ENCODE measurements at places on chromosomes 2 and 18.

DNA sequence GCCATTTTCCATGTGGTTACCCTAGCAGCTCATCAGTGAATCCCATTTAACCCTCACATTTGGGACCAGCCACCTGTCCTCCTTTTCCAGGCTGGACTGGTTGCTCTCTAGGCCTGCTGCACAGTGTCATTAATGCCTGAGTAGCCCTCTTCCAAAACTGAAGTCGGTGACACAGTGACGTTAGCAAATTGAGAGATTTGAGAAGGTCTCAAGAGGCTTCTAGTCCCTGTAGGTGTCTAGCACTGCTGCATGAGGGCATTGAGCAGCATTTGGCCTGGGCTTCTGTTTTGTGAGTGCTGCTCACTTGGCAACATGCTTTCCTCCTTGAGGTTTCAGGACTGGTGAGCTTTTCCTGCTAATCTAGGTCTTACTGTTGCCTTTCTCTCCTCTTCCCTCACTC, 36.7 kb downstream of the PKP4 start:
- DNase-seq = no peak

GRCh38 chr18:78505851-78506461, 473.7 kb upstream of the SALL3 start:
- DNase-seq = no peak

DNA sequence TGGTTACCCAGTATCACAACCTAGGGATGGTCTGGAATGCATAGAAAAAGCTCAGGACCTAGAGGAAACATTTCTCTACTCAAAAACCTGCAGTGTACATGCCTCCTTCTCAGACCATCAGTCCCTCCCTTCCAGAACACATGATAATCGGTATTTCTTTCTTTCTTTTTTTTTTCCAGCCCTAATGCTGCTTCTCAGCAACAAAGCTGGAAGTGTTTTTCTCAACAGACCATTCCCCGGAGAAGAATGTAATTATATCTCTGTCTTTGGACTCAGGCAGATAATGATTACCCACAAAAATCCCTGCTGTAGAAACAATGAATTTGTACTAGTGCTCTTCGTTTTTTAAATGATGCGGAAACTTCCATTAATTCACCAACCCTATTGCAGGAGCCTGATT, 44.1 kb upstream of the NDUFV2 start:
- DNase-seq = no peak

- no peak for DNase-seq
Observed at GRCh38 chr2:219415580-219416234, 2.5 kb upstream of the DES start.

GRCh38 chr2:71358931-71359671, 27.5 kb downstream of the ZNF638 start:
- DNase-seq = no peak

- DNase-seq = no peak
Observed at GRCh38 chr2:237320801-237321560, 93.0 kb downstream of the COL6A3 start.

DNA sequence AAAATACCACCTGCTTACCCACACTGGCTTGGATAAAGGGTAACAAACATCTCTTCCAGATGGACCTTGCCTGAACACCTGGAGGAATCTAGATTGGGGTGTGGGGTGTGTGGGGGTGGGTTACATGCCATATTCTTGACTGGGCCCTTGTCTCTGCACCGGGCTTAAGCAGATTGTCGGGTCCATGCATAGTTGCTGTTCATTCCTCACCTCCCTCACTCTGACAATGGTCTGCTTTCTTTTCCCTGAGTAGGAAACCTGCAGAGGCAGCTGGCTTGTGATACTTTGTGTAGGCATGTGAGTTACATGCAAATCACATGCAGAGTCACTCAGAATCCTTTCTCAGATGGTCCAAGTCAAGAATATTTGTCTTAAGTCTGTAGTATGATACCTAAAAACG, 112.8 kb upstream of the GLS start:
- DNase-seq = no peak

DNA sequence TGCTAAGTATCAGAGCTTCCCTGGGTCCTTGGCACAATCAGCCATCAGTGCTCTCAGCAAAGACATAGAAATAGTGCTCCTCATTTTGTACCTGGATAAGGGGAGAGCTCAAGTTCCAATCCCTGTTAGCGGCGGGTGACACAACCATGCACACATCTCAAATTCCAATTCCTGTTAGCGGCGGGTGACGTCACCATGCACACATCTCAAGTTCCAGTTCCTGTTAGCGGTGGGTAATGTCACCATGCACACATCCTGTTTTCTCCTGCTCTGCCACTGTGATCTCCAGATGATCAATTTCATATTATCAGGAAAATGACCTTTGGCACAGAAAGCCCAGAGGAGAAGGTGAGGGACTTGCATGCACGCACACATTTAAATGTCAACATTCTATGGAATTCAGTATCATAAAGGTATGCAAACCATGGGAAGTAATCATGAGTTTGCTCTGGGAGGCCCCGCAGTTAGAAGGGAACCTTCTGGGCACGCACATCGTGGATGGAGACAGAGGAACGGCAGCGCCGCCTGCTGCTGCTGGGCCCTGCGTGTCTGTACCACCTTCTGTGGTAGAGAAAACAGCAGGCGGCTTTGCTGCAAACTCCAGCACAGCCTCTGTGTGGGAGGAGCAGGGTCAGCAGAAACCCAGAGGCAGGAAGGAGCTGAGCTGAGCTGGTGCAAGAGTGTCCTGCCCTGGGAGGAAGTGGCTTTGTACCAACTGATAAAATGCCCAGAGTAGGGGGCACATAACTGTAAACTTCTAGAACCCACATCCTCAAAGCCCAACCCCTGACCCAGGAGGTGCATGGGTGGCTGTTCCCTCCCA, 77.8 kb downstream of the MBP start:
- DNase-seq = peak; percentile 66

DNA sequence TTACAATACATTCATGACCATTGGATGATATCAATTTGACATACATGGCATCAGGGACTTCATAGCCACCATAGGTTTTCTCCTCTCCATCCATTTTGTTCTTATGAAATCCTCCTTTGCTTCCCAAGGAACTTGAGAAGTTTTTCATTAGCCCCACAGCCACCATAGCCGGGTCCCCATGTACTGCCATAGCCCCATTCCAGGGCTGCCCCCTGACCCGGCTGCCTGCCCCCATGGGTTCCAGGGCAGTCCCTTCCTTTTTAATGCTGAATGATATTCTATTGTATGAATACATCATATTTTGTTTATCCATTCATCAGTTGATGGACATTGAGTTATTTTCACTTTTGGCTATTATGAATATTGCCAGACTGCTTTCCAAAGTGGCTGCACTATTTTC, 20.4 kb downstream of the ATP6V1B1 start:
- no peak for DNase-seq

DNA sequence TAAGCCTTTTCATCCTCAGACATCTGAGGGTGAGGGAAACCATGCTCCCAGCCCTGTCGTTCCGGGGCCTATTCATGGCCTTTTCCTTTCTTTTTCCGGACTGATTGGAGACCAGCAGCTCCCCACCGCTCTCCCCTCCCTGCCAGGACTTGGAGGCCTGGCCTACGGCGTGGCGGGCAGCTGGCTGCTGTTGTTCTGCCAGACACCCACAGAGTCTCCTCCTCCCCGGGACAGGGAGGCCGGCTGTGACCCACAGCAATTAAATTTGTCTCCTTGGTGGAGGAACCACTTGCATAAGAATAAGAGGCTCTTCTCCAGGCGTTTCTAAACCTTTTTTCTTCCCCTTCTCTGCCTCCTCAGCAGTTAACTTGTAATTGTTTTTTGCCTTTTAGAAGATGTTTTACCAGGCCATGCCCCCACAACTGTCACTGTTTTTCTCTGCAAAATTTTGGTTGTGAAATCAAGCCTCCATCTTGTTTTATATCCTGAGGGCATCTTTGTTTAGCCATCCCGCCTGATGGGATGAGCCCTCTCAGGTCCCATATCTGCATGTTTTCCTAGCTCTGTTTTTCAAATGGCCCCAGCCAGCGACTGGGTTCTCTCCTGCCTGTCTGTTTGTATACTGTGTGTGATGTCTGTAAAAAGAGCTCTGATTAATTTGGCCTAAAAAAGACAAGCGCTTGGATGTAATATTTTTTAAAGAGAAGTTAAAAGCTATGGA, 1060.0 kb upstream of the DDX18 start:
- no peak for DNase-seq

GRCh38 chr2:170361090-170361936, 183.4 kb downstream of the MYO3B start:
- no peak for DNase-seq

Data from GM12891 (cell line).